Femur (tissue), 1 donor: ENCODE measurements at places on chromosomes 7 and 10.

GRCh38 chr7:155533120-155533826 lies 13.1 kb downstream of the CNPY1 start:
- DNase-seq, result no peak

DNA sequence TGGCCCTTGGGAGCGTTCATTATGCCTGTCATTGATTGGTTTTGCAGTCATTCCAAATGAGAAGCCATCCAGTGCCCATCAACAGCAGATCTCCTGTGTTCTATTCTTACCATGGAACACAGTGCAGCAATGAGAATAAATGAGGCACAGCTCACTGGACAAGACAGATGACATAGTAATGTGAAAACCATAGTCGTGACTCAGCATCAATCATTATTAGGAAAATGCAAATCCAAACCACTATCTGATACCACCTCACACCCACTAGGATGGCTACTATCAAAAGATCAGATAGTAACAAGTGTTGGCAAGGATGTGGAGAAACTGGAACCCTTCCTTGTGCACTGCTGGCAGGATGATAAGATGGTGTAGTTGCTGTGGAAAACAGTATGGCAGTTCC lies 144.7 kb downstream of the ARHGAP22 start:
- no peak for DNase-seq

DNA sequence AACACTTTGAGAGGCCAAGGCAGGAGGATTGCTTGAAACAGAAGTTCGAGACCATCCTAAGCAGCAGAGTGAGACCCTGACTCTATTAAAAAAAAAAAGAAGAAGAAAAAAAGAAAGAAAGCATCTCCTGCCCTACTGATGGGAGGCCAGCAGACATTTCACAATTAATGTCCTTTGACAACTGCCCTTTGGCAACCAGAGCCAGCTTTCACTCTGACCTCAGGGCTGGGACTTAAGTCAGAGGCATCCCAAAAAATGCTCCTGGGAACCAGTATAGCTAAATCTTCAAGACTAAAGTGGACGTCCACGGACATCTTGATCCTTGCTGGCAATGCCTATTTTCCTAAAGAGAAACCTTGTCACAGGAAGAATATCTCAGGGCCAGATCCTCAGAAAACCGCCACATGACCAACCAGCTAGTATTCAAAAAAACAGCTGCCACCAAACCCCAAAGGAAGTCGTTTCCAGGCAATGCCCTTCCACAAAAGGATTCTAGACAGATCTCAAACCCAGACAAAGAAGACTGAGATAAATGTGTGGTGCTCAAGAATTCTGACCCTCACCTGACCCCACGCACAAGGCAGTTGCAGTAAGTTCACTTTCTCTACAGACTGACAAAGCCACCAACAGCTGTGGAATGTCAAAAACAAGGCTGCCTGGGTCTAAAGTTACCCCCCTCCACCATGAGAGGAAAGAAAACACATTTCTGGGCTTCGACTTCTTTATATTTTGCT lies 18.4 kb downstream of the GFRA1 start:
- DNase-seq, result no peak

- DNase-seq, result no peak
These were observed 3.7 kb upstream of the C10orf71 start for GRCh38 chr10:49295297-49295696.

GRCh38 chr10:48469516-48470020 lies 135.3 kb downstream of the ARHGAP22 start:
- DNase-seq, result no peak

DNA sequence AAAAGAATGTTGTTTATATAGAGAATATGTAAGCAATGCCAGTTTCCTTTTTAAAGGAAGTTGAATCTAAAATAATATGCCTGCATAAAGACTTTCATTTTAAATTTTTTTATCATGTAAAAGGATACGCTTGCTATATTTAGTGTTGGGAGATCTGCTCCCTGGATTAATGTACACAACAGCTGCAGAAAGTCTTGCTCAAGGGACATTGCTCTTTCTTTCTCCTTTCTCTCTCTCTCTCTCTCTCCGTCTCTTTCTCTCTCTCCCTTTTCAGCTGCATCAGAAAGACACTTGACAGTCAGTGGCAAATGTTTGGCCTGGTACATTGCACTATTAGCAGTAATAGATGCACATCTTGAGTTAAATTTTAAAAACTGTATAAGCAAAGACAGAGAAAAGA lies 739 bp downstream of the MYPN start:
- peak; percentile 20 for DNase-seq

DNA sequence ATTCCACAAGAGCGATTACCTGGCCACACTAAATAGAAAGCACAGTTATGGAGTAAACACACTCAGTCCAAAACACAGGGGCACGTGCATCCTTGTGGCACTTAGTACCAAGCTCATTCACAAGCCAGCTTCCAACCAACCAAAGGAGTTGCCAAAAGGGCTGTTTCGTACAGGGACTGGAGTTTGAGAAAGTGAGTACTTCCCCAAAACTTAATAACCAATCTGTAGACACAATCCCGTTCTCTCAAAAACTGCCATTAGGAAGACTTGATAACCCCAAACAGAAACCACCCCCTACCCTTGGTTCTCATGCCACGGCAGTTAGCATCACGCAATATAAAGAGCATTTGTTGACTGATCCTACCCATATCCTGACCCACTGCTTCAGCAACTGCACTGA lies 166.2 kb upstream of the ASAH2 start:
- DNase-seq, result peak; percentile 28

DNA sequence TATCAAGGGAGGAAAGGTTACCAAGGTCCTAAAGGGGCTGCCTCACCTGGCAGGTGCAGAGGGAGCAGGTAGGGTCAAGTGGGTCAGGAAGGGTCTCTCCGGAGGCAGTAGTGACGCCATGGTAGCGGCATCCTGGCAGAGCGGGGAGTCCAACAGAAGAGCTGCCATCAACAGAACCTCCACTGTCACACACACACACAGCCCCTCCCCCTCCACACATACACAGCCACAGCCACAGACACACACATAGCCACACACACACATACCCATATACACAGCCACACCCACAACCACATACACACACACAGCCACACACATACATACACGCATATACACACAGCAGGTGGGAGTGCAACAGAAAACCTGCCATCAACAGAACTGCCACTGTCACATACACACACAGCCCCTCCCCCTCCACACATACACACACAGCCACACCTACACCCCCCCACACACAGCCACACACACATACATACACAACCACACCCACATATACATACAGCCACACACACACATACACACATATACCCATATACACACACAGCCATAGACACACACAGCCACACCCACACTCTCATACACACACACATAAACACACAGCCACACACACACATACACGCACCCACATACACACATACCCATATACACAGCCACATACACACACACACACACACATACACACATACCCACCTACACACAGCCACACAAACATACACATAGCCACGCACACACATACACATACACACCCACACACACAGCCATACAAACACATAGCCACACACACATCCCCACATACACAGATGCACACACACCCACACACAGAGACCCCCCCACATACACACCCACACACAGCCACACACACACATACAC lies 23.1 kb downstream of the KCP start:
- no peak for DNase-seq

- DNase-seq, result no peak
These were observed 32.2 kb upstream of the ZFAND2A start for GRCh38 chr7:1192171-1192676.

- DNase-seq, result no peak
These were observed 47.0 kb upstream of the ZNF107 start for GRCh38 chr7:64618785-64619456.

GRCh38 chr7:117808341-117808757 lies 64.9 kb downstream of the CTTNBP2 start:
- DNase-seq, result peak; percentile 60

GRCh38 chr10:27099448-27099847 lies 846 bp downstream of the ANKRD26 start:
- DNase-seq, result no peak

GRCh38 chr10:4514445-4515108 lies 311.4 kb upstream of the AKR1E2 start:
- DNase-seq, result peak; percentile 55

- DNase-seq, result no peak
These were observed at the start of gene PTPN12 for GRCh38 chr7:77537136-77537777. Gene PTPN12 (plus strand): TSS chr7:77537295. CDS start chr7:77537547, 252 bp downstream.

- no peak for DNase-seq
These were observed 61.9 kb downstream of the HGF start for GRCh38 chr7:81707966-81708365.

DNA sequence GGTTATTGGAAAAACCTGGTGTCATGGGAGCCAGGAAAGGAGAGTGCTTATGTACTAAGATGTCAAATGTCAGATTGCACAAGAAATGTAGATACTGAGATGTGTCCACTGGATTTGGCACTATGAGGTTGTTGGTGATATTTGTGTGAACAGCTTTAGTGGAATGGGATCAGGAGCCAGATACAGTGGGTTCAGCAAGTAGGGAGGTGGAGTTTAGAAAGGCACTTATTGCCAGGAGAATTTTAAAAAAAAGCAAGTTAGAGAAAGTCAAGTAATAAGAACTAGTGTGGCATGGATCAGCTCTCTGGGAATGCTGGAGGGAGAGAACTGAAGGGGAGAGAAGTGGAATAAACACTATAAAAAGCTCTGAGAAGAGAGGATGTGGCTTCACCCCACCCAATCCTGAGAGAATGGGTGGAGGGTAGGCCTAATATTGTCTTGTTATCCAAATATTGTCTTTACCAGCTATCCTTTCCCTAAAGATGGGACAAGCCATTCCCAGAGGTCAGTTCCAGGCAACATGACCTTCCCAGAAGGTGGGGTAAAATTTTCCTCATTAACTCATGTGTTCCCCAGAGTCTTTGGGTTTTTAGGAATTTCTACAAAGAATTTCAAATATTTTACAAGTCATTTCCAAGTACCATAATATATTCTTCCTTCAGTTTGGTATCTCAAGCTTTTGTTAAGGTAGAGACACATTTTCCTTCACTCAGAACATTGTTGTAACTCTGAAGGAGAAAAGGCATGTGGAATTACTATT lies 42.3 kb downstream of the ENTPD1 start:
- no peak for DNase-seq

GRCh38 chr7:30874656-30875302 lies 36.9 kb upstream of the AQP1 start:
- DNase-seq, result no peak
